ENCODE measurements at places on chromosomes 6 and 20.

- DNase-seq: no peak
Observed at GRCh38 chr6:115554060-115554459, 506.6 kb downstream of the FRK start.

- no peak for DNase-seq
Observed at GRCh38 chr6:3386374-3386857, 70.4 kb downstream of the SLC22A23 start.

DNA sequence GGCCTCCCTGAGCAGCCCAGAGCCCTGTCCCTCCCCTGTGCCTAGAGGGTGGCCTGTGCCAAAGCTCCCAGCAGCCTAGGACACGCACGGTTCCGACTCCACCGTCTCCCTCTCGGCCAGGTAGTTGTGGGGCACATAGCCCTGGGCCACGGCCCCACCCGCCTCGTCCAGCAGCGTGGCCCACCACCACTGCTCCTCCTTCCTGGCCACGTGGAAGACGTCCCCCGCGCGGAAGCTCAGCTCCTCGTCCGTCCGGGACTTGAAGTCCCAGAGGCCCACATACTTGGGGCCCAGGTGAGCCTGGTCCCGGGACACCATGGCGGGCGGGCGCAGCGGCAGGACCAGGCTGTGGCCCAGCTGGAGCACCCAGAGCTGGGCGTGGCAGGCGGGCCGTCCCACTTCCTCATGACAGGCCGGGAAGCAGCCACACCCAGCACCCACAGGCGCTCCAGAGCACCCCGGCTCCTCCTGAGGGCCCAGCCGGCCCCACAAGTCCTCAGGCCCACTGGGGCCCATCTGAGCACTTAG lies at the start of gene PTK6:
TSS of gene PTK6 (minus strand) at position 380 of the 528 bp plus-strand sequence. CDS start at position 318, 62 bp downstream.
- DNase-seq: peak; percentile 37

DNA sequence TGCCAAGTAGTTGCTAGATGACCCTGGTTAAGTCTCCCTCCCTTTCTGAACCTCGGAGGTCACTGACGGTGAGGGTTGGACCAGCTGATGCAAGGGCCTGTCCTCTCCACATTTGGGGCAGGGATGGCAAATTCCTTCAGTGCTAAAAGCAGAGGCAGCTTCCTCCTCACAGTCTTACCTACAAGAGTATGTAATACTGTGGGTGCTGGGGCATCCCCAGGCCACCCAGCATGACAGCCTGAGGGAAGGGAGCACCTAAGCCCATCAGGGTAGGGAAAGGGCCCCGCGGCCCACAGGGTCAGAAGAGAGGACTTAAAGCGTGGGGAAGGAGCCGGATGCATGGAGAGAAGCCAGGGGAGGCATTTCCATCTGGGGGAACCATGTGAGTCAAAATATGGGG lies 38.0 kb downstream of the TGM3 start:
- no peak for DNase-seq

GRCh38 chr20:63701329-63702035 lies 5.0 kb downstream of the TNFRSF6B start:
- DNase-seq: no peak

- DNase-seq: no peak
Observed at GRCh38 chr20:60667641-60668040, 584.4 kb upstream of the CDH4 start.

GRCh38 chr6:25930532-25931410 lies at the start of gene SLC17A2:
TSS of gene SLC17A2 (minus strand) at chr6:25930691. CDS start at chr6:25925796, 4,895 bp downstream.
- no peak for DNase-seq

Measured in activated T-helper 2 cell treated with anti-CD3 and anti-CD28 coated beads, Interferon-gamma antibody, Interleukin-2, Interleukin-4, amounts not matched to agents 10 μg/mL and 5 μg/mL and 100 μg/mL, durations not matched to agents 14 hours and 24 hours and 36 hours (primary cell).